ENCODE measurements at places on chromosomes 1 and 21. TPM values are rescaled to one million over a fixed set of nuclear protein-coding genes. Genes with fewer than 3 reads are reported as not detected.

DNA sequence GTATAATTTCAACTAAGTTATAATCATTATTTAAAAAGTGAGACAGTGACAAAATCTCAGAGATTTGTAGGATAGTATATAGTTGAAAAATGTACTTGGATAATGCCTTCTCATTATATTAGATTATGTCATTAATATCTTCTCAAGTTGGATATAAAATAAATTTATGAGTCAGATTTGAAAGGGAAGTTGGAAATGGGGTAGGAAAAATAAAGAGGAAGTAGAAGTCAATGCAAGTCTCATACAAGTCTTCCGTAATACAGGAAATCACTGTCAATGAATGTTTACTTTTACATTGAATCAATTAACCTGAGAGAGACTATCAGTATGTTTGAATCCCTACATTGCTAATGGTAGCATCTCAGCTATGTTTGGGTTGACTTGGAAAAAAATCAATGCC, 16.2 kb upstream of the RNPC3 start:
- DNase-seq = no peak
- H3K4me1 ChIP-seq = no peaks in the 10 kb centered on the region

GRCh38 chr1:110476028-110476765, 25.2 kb downstream of the PROK1 start:
- H3K36me3 ChIP-seq = no peaks in the 10 kb centered on the region
- no peak overlapping the region for H3K4me3 ChIP-seq
- no peak overlapping the region for H3K27ac ChIP-seq
- no peaks in the 10 kb centered on the region for H3K27me3 ChIP-seq

DNA sequence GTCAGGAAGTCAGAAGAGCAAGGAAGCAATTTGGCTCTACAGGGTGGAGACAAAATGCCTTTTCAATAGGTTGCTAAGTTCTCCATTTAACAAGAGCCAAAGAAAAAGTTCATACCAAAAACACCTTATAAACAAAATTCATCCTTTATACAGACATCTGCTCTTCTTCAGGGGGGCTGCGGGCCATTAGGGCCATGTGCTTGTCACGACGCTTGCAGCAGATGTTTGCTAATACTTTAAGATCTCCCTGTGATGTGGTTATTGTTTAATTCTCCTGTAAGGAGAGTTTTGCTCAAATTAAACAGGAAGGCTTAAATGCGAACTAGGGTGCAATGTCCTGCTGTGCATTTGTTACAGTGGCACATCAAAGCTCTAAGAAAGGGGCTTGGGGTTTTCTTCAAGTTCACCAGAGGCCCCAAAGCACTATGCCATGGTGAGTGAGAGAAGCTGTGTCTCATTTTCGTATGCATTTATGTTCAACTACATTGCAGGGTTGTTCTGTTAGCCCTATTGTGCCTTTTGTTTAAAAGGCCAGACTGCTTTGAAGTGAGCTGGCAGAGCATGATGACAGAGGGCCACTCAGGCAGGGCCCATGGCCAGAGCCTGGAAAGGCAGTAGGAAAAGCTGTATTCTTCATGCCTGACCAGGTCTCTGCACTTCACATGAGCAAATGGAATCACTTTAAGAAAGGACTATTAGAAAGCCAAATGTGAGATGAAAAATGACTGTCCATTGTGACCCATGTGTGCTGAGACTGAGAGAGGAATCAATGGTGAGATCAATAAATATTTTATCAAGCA, 24.8 kb upstream of the NTPCR start:
- no peaks in the 10 kb centered on the region for H3K36me3 ChIP-seq
- H3K4me1 ChIP-seq = no peaks in the 10 kb centered on the region
- H3K27me3 ChIP-seq = no peaks in the 10 kb centered on the region
- H3K27ac ChIP-seq = no peak overlapping the region

GRCh38 chr1:231855926-231856325, 229.3 kb downstream of the DISC1 start:
- no peak overlapping the region for H3K27ac ChIP-seq
- H3K4me3 ChIP-seq = no peak overlapping the region
- no peaks in the 10 kb centered on the region for H3K27me3 ChIP-seq
- H3K36me3 ChIP-seq = no peaks in the 10 kb centered on the region
- no peaks in the 10 kb centered on the region for H3K4me1 ChIP-seq

GRCh38 chr21:38825921-38826320, 20.2 kb downstream of the ETS2 start:
- H3K27me3 ChIP-seq = no peaks in the 10 kb centered on the region
- no peak for DNase-seq
- H3K4me1 ChIP-seq = peaks cover 28% of the 10 kb centered on the region

GRCh38 chr1:7380712-7381111, 390.4 kb upstream of the VAMP3 start:
- no peaks in the 10 kb centered on the region for H3K27me3 ChIP-seq
- DNase-seq = no peak
- H3K4me3 ChIP-seq = no peak overlapping the region
- no peaks in the 10 kb centered on the region for H3K4me1 ChIP-seq
- H3K27ac ChIP-seq = no peak overlapping the region
- no peaks in the 10 kb centered on the region for H3K36me3 ChIP-seq

- H3K27ac ChIP-seq = no peak overlapping the region
- H3K36me3 ChIP-seq = no peaks in the 10 kb centered on the region
- H3K27me3 ChIP-seq = peaks cover 22% of the 10 kb centered on the region
Measured at GRCh38 chr1:111274653-111275052, 16.0 kb upstream of the CHIA start.

DNA sequence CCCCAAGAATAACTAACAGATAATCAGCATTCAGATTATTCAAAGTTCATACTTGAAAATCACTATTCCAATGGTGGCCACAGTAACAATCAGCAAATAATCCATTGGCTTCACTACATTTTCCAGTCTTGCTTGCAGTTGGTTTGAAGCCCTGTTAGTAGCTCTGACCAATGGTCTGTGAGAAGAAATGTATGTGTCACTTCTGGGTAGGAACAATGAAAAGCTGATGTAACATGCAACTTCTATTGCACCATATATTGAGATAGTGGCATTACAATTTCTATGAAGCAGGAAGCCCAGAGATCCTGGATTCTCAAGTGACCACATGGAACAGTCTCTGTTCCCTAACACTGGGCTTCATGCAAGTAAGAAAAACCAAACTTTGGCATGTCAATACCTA, 250.9 kb upstream of the DAB1 start:
- no peak overlapping the region for H3K27ac ChIP-seq
- no peak overlapping the region for H3K4me3 ChIP-seq
- no peaks in the 10 kb centered on the region for H3K4me1 ChIP-seq
- no peaks in the 10 kb centered on the region for H3K27me3 ChIP-seq
- no peak for DNase-seq

DNA sequence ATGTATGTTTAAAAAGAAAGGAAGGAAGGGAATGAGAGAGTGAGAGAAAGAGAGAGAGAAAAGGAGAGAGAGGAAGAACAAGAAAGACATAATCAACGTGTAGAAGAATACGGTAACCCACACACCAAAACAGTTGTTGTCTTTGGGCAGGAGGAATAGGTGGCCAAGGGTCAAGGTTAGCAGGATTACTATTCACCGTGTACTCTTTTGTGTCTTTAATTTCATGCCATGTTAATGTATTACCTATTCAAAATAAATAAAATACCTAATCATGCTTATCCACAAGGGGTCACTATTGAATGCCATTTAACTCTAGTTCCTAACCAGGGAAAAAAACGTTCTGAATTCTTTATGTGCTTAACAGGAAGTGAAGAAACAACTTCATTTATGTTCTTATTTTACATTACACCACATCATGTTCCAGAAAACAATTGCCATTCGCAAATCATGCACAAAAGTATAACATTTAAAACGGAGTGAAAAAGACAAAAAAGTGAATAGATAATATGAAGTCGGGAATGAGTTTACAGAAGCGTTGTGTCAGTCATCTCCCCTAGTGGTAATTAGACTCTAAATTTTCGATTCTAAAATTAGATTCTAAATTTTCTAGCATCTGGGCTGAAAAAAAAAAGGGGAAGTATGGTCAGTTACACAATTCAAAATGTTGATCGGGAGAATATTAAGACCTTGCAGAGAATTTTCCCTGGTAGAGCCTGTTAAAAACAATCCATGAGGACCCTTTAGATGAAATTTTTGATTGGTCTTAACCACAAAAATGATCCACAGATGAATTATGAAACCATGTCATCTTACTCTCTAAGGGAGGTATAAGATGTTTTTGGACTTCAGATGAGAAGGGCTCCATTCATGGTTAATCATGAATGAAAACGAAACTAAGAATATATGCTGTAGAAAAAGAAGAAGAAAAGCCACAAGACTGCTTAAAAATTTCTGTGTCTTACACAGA, 700 bp upstream of the KMO start:
- peak overlapping the region; percentile 61 for H3K27ac ChIP-seq
- no peak for DNase-seq
- H3K4me1 ChIP-seq = no peaks in the 10 kb centered on the region

- H3K4me1 ChIP-seq = no peaks in the 10 kb centered on the region
- no peak overlapping the region for H3K27ac ChIP-seq
- no peak overlapping the region for H3K4me3 ChIP-seq
- H3K27me3 ChIP-seq = no peaks in the 10 kb centered on the region
- H3K36me3 ChIP-seq = no peaks in the 10 kb centered on the region
Measured at GRCh38 chr1:229629261-229629660, 3.2 kb downstream of the URB2 start.

DNA sequence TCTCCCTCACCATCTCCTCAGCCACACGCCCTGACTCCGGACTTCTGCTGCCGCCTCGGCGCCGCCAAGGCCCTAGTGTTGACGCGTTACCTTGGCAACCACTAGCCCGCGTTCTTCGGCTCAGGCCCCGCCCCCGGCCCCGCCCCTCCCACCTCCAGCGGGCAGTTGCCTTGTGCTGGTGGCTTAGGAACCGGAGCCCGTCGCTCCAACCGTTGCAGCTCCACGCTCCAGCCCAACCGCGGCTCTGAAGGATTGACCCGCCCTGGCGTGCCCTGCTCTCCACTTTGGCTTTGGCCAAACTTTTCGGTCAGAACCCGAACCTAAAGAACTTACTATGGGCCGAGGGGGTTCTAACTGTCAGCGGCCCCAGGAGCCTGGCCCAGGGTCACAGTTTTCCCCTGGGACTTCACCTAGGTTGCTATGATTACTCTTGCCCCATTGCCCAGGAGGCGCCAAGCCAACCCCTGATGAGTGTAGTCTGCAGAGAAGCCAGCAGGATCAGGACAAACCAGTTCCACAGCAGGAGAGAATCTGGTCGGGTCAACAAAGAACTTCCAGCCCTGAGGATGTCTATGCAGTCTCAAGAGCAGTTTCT, at the start of gene CFAP45:
Gene CFAP45 (minus strand): TSS at position 80 of the 595 bp plus-strand sequence. CDS start 67 bp downstream, at position 13.
- H3K4me3 ChIP-seq = no peak within 1 kb of the TSS
- peak; percentile 60 for DNase-seq
- no peaks in the 10 kb centered on the region for H3K36me3 ChIP-seq
- no peaks in the 10 kb centered on the region for H3K27me3 ChIP-seq
- H3K4me1 ChIP-seq = no peaks in the 10 kb centered on the region

- peaks cover 18% of the 10 kb centered on the region for H3K4me1 ChIP-seq
- H3K36me3 ChIP-seq = no peaks in the 10 kb centered on the region
- H3K27me3 ChIP-seq = no peaks in the 10 kb centered on the region
- H3K4me3 ChIP-seq = no peak overlapping the region
Measured at GRCh38 chr1:44290250-44291094, 64.6 kb downstream of the ERI3 start.

GRCh38 chr21:26881504-26882228, 36.5 kb upstream of the ADAMTS1 start:
- no peaks in the 10 kb centered on the region for H3K36me3 ChIP-seq
- no peak for DNase-seq
- H3K27me3 ChIP-seq = no peaks in the 10 kb centered on the region
- no peak overlapping the region for H3K27ac ChIP-seq
- H3K4me1 ChIP-seq = no peaks in the 10 kb centered on the region
- H3K4me3 ChIP-seq = no peak overlapping the region

- peaks cover 5% of the 10 kb centered on the region for H3K4me1 ChIP-seq
- H3K4me3 ChIP-seq = no peak overlapping the region
- H3K36me3 ChIP-seq = no peaks in the 10 kb centered on the region
- H3K27ac ChIP-seq = no peak overlapping the region
- no peaks in the 10 kb centered on the region for H3K27me3 ChIP-seq
- no peak for DNase-seq
Measured at GRCh38 chr1:114130213-114130612, 23.5 kb downstream of the SYT6 start.

GRCh38 chr1:189431447-189431846, 1046.2 kb downstream of the BRINP3 start:
- H3K27me3 ChIP-seq = no peaks in the 10 kb centered on the region
- DNase-seq = no peak

- H3K4me3 ChIP-seq = peak overlapping the region; percentile 36
- DNase-seq = peak; percentile 88
- no peaks in the 10 kb centered on the region for H3K27me3 ChIP-seq
- no peaks in the 10 kb centered on the region for H3K36me3 ChIP-seq
- H3K27ac ChIP-seq = peak overlapping the region; percentile 52
Measured at GRCh38 chr1:158149577-158150269, 31.0 kb upstream of the CD1D start.

DNA sequence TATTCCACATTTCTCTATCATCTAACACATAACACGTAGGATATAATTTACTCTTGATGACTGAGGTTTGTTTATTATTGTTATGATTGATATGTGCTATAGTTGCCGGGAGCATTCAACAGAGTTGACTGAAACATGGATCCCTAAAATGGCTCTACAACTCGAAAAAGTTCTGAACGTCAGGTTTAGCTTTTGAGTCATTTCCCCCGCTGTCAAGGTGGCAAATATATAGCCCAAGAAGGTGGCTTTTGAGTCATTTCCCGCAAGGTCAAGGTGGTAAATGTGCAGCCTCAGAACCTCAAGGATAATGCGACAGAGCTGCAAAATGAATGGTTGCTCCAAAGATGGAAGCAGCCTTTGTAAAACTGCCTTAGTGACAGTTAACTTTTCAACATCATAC, 104.0 kb downstream of the NIBAN1 start:
- DNase-seq = no peak
- H3K4me3 ChIP-seq = no peak overlapping the region
- no peaks in the 10 kb centered on the region for H3K27me3 ChIP-seq
- no peaks in the 10 kb centered on the region for H3K36me3 ChIP-seq

DNA sequence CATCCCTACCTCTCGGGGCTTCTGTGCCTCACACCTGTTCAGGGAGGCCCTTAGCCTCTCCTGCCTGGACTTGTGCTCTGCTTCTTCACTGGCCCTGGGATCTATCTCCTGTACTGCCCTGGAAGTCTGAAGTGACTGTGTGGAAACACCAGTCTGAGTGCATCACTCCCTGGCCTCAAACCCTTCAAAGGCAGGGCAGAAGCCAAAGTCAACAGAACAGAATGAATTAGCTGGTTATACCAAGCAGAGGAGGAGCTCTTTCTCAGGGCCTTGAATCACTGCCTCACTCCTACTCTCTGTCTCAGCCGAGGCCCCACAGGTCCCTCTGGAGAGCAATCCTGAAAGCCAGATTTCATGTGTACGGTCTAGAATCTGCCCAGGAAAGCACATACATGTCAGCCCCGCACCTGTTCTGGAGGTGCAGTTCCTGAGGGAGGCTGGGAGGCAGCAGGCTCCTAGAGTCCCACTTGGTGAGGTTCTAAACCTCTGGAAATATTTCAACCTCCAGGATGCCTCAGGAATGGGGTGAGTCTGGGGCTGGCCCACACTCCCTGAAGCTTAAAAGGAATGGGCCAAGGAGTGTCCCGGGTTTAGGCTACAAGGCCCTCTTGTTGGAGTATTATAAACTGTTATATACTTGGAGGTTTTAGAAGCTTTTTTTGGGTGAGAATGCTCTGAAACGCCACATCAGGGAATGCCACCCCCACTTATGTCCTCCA, 98.3 kb downstream of the ABCA4 start:
- no peak overlapping the region for H3K4me3 ChIP-seq
- no peaks in the 10 kb centered on the region for H3K27me3 ChIP-seq
- DNase-seq = peak; percentile 55

The RGS13 gene
- not detected for total RNA-seq

The NIBAN1 gene
- total RNA-seq = 20.4 TPM

The TTC39A gene
- total RNA-seq = not detected

The TMEM183A gene
- 71.0 TPM for total RNA-seq

The BTG3 gene
- 47.9 TPM for total RNA-seq

The OR10R2 gene
- total RNA-seq = not detected

The ALPL gene
- 19.2 TPM for total RNA-seq

The LAMTOR2 gene
- 48.9 TPM for total RNA-seq

The TMEM240 gene
- total RNA-seq = not detected

The TRPM2 gene
- total RNA-seq = 10.3 TPM

The ATPAF1 gene
- total RNA-seq = 28.7 TPM

The KPRP gene
- total RNA-seq = not detected
